ENCODE measurements at places on chromosomes 6 and 20.
A peak's percentile ranks its signal among the peaks of the same experiment; 100 is the strongest.

GRCh38 chr6:161716176-161716575, 442.3 kb upstream of the AGPAT4 start:
- DNase-seq: no peak

- DNase-seq: no peak
Observed at GRCh38 chr6:6351511-6352025, 31.1 kb upstream of the F13A1 start.

DNA sequence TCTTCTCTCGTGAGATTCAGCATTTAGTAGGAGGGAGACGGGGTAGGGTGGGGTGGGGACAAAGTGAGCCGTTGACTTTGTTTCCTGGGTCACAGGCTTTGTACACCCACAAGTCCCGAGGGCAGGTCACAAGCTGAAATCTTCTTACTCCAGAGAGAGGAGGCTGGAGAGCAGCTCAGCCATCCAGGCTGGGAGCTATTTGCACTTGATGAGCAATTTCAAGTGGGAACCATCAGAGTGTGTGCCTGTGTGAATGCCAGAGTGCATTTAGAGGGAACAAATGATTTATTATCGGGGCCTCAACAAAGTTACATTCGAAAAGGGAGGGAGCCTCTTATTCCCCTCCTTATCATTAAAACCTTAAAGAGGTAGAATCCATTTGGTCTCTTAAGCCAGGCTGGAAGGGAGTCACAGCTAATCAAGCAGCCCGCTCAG, 155.7 kb upstream of the JARID2 start:
- no peak for DNase-seq

- DNase-seq: peak; percentile 54
Observed at GRCh38 chr6:5214570-5215052, 46.1 kb downstream of the LYRM4 start.

DNA sequence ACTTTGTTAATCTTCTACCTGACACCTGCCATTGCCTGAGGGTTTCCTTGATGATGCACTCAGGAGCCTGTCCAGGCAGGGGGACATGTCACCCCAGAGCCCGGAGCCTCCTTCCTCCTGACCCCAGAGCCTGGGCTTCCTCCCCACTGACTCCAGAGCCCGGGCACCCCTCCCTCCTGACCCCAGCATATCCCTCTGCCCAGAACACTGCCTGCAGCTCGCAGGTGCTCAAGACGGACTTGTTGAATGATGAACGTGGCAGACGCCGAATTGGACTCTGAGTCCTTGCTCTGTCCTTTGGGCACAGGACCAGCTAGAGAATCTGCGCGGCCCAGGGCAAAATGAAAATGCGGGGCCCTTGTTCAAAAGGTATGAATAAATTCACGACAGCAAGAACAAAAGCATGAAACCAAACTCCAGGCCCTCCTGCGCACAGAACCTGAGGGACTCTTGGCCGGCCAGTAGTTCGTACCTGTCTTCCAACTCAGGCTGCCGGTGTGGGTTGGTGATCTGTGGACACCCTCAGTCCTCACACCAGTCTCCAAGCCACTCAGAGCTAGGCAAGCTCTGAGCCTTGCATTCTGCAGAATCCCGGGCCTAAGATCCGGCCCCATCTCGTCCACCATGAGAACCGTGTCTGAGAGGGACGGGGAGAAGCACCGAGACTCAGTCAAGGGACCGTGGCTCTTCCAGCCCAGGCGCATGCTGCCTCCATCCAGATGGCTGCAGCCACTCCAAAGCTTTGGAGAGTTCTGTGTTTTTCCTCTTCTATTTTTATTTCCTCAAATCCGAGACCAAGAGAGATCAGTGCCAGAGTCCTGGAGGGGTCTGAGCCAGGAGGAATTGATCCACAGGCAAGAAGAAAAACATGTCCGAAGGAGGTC, 104.7 kb downstream of the BMP7 start:
- no peak for DNase-seq

DNA sequence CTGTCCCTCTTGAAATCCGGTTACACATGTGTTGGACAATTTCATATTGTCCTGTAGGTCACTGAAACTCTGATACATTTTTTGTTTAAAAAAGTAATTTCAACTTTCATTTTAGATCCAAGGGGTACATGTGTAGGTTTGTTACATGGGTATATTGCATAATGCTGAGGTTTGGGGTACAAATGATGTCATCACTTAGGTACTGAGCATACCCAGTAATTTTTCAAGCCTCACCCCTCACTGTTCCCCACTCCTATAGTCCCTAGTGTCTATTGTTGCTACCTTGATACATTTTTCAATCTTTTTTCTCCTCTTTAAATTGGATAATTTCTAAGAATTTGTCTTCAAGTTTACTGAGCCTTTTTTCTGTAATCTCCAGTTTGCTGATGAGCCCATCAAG, 483.0 kb downstream of the DHX35 start:
- DNase-seq: no peak

GRCh38 chr20:58522666-58523065, 7.5 kb upstream of the APCDD1L start:
- no peak for DNase-seq

DNA sequence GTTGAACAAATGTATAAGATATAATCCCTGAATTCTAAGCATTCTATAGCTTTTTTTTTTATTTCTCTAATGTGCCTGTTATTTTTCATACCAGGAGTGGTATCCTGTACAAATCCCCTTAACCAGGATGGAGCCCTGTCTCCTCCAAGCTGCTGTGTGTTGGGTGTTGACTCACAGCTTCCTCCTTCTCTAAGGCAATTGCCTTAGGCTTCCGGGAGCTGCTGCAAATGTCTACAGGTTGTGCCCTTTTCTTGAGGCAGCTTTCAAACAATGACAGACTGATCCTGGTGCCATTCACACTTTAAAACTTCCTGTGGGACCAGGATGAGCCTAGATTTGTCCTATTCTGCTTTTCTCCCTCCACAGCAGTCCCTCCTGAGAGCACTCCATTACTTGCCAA, 173.2 kb downstream of the BTBD3 start:
- no peak for DNase-seq

GRCh38 chr6:154488802-154489437, 21.6 kb downstream of the CNKSR3 start:
- DNase-seq: no peak

- DNase-seq: peak; percentile 13
Observed at GRCh38 chr6:50816115-50816675, 2.5 kb upstream of the TFAP2B start.

DNA sequence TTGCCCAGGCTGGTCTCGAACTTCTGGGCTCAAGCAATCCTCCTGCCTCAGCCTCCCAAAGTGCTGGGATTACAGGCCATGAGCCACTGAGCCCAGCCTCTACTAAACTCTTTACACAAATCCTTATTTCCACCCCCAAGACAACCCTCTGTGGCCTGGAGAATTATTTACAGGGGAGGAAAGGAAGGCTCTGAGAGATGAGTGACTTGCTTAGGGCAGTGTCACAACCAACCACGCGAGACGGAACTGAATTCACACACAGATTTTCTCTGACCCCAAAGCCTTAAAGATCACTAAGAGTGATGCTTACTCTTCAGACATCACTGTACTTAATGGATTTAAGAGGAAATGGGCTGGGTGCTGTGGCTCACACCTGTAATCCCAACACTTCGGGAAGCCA, 86.2 kb downstream of the RIPOR3 start:
- no peak for DNase-seq

GRCh38 chr6:68144667-68145066, 490.4 kb upstream of the ADGRB3 start:
- DNase-seq: no peak

DNA sequence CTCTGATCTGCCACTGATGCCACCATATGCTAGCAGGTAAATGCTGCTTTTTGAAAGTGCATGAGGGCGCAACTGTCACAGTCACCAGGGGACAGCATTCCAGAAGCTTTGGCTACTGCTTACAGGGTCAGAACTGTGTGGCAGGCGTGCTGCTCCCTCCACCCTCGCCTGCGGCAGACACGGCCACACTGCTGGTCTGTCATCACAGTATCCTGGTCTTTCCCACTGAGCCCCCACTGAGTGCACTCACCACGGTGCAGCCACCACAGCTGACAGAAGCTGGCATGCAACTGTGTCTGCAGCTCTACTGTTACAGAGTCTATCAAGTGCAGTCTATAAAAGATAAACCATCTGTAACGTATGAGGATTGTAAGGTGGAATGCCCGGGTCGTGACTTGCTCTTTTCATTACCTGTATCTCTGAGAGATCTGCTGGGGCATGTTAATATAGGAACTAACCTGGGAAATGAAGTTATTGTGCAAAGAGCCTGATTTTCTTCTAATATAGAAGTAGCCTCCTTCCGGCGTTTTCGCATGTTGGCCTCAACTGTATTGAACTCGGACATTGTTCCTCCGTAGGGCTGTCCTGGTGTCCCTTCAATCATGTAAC, 24.5 kb downstream of the GCLC start:
- no peak for DNase-seq

DNA sequence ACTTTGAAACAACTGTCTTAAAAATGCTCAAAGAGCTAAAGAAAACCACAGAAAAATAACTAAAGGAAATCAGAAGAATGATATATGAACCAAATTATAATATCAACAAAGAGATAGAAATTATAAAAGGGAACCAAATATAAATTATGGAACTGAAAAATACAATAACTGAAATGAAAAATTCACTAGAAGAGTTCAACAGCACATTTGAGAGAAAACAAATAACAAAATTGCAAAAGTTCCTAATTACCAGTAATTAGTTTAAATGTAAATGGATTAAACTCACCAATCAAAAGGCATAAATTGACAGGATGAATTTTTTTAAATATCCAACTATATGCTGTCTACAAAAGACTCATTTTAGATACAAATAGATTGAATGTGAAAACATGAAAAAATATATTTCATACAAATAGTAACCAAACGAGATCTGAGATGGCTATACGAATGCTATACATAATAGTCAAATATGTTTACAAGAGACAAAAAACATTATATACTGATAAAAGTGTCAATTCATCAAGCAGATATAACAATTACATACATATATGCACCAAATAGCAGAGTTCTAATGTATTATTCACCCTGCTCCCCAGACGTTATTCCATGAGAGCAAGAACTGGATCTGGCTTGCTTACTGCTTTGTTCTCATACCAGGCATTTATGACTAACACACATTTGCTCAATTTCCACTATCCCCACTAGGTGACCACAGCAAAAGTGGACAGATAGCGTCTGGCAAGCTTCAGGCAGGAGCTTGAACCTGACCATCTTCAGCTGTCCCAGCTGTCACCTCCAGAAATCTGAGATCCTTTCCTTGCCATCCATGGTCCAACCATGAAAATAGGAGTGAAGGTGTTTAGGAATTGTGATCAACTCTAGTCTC, 72.4 kb upstream of the SIRPA start:
- no peak for DNase-seq

DNA sequence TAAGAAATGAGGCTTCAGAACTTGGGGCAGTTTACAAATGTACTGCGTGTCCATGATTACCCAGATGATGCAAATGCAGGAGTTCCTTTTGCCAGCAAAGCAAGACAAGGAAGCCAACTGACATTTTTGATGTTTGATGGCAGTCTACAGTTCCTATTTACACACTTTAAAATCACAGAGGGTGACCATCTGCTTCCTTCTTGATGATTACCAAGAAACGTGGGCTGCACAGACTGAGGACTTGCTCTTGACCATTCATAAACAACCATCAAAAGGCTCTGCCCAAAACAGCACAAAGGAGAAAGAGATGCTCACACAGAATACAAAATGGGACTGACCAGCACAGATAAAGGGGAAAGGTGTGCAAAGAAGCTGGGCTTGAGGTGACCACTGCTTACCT, 79.8 kb upstream of the TRAF3IP2 start:
- DNase-seq: no peak
